ENCODE measurements at places on chromosomes 5 and 9. TPM values are rescaled to one million over a fixed set of nuclear protein-coding genes. Genes with fewer than 3 reads are reported as not detected.

C9orf85 gene
- total RNA-seq, result 9.9 TPM

SIMC1 gene
- 4.7 TPM for total RNA-seq

PDZD2 gene
- total RNA-seq, result 8.3 TPM

OR1L6 gene
- 0.24 TPM for total RNA-seq

PPP1R2B gene
- under 0.01 TPM for total RNA-seq

LCN1 gene
- not detected for total RNA-seq

ARID3C gene
- 0.64 TPM for total RNA-seq

CHSY3 gene
- 1.4 TPM for total RNA-seq

PCDHGA11 gene
- total RNA-seq, result 2.2 TPM

All from tracheal epithelial cell (primary cell).